NCI-H1417 treated with DMSO at 0.1 percent for 48 hours (cell line): ENCODE measurements at places on chromosomes 4 and X.

DNA sequence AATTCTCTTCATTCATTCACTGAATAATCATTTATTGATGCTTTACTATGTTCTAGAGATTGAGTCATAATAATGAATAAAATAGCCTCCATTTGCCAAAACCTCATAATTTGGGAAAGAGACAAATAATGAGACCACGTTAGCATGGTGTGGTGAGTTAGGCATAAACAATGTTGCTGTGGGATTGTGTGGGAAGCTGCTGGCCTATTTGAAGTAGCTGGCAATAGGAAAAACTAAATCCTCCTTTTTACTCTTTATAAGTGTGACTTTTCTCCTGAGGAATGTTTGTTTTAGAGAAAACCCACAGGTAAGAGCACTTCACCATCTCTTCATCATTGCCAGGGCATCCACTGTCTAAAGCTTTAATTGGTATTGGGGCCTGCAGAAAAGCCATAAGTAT lies 95.3 kb downstream of the AREG start:
- DNase-seq, result no peak

GRCh38 chrX:79159800-79160199 lies 15.3 kb downstream of the GPR174 start:
- no peak for DNase-seq

DNA sequence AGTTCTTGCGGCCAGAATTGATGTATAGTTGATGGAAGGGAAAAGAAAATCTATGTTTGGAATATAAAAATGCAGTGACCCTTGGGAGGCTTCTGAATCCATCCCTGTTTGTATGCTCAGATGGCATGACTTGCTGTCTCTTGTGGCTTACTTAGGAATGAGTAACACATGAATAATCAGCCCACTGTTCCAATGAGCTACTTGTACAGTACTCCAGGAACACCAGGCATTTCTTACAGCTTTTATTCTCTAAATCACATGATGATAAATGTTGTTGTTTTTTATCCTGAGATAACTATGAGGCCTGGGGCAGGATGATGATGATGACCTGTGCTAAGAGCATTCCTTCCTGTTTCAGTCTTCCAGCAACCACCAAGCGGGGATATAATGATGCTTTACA lies 18.9 kb downstream of the TMPRSS11E start:
- DNase-seq, result no peak

DNA sequence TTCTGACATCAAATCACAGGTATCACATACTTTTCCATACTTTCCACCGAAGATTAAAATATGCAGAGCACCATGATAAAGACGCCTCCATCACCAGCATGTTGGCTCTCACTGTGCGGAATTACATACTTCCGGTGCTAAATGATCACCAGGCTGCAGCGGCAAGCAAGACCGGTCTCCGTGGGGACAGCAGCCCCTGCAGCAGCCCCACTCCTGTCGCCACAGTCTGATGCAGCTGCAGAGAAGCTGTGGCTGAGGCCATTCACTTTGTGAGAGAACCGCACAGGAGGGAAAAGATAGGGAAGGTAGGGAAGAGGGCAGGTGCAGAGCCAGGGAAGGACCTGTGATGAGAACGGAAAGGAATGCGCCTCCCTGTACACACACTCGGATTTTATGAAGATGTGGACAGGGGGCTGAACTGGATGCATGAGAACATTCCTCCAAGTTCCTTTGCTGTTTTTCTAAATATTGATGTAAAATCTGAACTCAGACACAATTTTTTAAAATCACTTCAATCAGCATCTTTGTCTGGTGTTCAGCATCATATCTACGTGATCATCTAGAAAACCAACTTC lies 38.3 kb downstream of the AFAP1 start:
- DNase-seq, result no peak

DNA sequence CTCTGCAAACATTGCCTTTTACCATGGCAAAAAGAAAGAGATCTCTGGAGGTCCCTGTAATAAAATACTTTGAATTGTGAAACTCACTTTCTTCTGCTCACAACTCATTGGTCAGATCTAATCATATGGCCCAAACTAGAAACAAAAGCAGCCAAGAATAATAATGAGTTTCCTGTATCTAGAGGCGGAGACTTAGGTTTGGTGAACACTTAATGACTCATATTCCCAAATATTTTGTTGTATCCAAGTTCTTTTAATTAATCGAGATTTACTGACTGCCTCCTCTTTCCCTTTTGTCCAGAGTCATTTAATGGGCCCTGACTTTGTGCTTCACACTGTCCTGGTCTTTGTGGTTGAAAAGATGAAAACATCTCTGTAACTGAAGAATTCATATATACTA lies 190.6 kb downstream of the CCSER1 start:
- no peak for DNase-seq

GRCh38 chrX:53116101-53116500 lies 22.2 kb downstream of the KANTR start:
- no peak for DNase-seq

GRCh38 chrX:10945498-10945897 lies 165.6 kb upstream of the HCCS start:
- DNase-seq, result no peak

DNA sequence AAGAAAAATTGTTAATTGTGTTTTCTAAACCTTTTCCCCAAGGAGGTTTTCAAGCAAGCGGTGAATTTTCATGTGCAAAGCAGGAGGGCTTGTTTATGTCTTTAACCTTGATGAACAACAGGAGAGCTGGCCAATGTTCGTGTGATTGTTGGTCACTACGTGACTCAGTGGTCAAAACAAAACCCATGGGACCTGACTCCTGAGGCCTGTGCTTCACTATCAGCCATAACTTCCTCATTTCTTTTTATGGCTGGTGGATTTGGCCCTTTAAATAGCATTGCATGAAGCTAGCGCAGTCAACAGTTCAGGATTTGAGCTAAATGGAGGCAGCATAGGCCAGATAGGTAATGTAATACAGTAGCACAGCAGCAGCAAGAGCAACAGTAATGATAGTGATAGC lies 80.5 kb downstream of the MID1IP1 start:
- no peak for DNase-seq

- DNase-seq, result no peak
Observed at GRCh38 chr4:90124276-90124675, 2.9 kb upstream of the CCSER1 start.

DNA sequence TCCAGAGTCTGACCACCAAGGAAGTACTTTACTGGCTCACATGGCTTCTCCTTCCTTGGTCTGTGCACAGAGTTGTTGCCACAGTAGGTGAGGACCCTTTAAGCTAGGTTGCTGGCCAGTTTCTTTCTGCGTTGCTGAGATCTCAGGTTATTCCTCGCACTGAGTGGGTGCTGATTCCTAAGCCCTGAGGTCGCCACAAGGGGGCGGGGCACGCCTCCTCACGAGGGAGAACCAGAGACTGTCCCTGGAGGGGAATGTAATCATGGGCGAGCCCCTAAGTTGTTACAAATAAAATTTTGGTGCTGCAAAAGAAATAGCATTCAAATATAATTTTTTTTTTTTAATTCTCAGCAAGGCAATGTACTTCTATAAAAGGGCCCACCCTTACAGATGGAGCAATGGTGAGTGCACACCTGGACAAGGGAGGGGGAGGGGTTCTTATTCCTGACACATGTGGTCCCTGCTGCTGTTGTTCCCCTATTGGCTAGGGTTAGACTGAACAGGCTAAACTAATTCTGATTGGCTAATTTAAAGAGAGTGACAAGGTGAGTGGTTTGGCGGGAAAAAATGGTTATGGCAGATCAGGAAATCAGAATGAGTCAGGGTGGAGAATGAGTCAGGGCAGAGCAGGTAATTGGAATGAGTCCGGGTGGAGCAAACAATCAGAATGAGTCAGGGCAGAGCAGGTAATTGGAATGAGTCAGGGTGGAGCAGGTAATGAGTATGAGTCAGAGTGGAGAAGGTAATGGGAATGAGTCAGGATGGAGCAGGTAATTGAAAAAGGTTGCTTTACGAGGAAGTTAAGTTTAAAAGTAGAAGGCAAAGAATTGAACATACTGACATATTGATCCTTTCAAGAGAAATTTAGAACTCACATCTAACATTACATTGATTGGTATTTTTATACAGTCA lies 107.5 kb downstream of the VSIG4 start:
- DNase-seq, result no peak

- DNase-seq, result no peak
Observed at GRCh38 chr4:151745481-151746231, 15.2 kb downstream of the GATB start.
